ENCODE measurements at places on chromosomes 5 and 9. TPM values are rescaled to one million over a fixed set of nuclear protein-coding genes. Genes with fewer than 3 reads are reported as not detected.

Gene SLC27A4
- total RNA-seq = 37.1 TPM

Gene NR2F1
- total RNA-seq = 64.4 TPM

Gene KIF20A
- 0.83 TPM for total RNA-seq

GRCh38 chr5:166436872-166437271, 1854.6 kb upstream of the WWC1 start:
- no peak for DNase-seq

DNA sequence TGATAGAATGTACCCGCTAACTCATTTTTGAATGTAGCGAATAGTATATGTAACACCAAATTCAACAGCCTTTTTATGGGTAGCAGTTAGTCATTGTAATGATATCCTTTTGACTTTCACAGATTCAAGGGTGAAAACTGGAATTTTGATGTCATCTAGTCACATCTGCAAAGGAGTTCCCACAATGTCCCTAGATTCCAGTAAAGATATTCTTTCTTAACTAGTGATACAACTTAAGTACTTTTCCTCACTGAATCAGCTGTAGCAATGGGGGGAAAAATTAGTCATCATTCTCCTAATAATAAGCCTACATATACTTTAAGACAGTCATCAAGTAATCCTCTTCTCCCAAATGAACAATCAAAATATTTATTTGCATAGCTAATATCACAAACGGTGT, 11.5 kb upstream of the SSBP2 start:
- DNase-seq = no peak

DNA sequence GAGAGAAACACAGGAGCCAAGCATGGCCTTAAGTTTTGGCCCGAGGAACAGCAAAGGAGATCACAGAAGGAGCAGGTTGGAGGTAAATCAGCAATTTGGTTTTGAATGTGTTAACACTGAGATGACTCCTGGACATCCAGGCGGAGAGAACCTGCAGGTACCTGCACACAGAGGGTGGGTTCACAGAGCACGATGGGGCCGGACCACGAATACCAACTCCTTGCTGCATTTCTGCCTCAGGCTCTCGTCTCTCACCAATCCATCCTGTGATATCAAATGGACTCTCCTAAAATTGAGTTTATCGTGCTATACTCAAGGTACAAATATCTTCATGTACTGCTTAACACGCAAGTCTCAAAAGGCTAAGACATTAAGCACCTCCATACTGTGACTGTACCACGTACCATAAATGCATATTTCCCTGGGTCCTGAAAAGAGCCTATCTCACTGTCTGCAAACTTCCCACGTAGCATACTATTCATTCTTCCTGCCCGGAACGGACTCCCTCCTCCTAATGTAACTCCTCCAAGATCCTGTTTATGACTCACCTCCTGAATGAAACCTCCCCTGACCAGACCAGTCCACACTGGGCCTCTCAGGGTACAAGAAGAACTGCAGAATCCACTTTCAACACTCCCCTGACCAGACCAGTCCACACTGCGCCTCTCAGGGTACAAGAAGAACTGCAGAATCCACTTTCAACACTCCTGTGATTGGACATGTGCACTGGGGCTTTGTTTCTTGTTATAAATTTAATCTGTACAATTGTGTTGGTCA, 380.8 kb upstream of the RFX3 start:
- DNase-seq = no peak

- DNase-seq = no peak
Measured at GRCh38 chr9:6929441-6930215, 171.9 kb downstream of the KDM4C start.

- DNase-seq = no peak
Measured at GRCh38 chr5:168291964-168292785, 730 bp downstream of the WWC1 start.

DNA sequence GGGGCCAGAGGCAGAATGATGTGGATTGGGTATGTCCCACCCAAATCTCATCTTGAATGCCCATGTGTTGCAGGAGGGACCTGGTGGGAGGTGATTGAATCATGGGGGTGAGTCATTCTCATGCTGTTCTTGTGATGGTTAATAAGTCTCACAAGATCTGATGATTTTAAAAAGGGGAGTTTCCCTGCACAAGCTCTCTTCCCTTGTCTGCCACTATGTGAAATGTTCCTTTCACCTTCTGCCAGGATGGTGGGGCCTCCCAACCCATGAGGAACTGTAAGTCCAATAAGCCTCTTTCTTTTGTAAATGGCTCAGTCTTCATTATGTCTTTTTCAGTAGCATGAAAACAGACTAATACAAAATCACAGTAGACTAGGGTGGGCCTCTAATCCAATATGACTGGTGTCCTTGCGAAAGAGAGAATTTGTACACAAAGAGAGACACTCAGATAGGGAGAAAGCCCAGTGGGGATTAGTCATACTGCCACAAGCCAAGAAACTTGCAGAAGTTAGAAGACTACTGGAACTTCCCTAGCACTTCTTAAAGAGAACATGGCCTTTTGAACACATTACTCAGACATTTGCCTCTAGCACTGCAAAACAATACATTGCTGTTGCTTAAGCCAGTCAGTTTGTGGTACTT, 68.4 kb downstream of the ANXA1 start:
- DNase-seq = no peak

DNA sequence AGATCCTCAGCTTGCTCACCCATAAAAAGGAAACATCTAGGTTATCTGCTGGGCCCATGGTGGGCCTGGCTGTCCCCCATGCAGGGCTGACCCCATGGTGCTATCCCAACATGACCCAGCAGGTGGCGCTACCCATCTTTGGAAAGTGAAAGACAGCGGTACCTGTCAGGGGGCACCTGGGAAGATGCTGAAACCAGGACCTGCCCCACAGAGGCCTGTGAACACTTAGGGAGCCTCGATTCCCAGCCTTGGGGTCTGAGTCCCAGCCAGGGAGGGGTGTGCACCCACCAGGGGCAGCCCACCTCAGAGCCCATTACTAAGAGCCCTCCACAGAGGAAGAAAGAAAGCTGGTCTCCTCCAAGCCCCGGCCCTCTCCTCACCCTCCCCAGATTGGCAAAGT, 46.6 kb upstream of the IPPK start:
- DNase-seq = peak; percentile 72

DNA sequence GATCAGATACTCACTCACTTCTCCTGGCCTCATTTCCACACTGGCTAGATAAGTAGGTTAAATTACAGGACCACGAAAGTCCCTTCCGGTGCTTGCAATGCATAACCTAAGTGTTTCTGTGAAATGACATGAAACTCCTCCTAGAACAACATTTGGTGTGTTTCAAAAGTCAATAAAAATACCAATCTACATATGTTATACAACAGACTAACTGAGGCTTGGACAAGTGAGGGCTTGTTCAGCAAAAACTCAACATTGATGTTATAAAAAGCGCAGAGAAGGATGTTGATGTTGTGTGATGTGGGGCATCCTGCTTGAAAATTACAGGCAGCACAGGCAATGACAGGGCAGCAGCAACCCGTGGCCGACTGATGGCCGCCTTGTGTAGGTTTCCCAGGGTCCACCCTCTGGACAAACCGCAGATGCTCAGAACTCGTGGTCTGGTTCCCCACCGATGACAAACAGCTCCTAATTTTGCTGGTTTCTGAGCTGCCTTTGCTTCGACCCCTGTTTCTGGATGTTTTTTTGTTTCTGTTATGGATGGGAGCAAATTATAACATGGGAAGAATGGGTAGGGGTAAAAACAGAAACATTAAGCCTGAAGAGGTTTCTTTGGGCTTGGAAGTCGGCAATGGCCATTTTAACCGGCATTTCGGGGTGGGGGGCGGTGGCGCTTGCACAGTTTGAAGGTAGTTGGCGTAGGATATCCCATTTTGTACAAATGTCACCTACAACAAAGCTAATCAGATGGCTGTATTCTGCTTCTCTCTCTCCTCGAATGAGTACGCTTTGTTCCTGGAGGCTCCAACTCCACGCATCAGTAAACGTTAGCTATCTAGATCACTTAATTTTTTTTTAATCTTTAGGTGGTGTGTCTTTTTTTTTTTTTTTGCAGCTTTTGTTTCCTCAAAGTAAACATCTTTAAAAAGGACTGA, 116.1 kb downstream of the PDZD2 start:
- DNase-seq = no peak

GRCh38 chr9:134360180-134360759, 34.0 kb downstream of the RXRA start:
- no peak for DNase-seq

GRCh38 chr9:96720435-96720834, 57.5 kb downstream of the ZNF510 start:
- DNase-seq = no peak

DNA sequence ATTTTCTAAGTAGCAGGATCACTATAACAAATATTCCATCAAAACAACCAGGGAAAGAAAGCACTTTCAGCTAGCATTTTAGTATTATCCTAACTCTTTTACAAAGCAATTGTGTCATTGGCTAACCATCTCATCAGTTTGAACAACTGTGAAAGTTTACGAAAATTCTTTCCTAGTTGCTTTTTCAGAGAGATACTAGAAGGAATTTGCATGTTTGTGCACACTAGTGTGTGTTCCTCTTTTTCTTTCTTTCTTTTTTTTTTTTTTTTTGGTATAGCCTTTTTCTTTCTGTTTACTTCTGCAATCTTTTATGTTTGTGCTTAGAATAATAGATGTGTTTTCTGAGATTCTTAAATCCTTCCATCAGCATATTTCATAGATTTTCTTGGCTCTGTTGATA, 124.7 kb upstream of the SEMA6A start:
- no peak for DNase-seq

DNA sequence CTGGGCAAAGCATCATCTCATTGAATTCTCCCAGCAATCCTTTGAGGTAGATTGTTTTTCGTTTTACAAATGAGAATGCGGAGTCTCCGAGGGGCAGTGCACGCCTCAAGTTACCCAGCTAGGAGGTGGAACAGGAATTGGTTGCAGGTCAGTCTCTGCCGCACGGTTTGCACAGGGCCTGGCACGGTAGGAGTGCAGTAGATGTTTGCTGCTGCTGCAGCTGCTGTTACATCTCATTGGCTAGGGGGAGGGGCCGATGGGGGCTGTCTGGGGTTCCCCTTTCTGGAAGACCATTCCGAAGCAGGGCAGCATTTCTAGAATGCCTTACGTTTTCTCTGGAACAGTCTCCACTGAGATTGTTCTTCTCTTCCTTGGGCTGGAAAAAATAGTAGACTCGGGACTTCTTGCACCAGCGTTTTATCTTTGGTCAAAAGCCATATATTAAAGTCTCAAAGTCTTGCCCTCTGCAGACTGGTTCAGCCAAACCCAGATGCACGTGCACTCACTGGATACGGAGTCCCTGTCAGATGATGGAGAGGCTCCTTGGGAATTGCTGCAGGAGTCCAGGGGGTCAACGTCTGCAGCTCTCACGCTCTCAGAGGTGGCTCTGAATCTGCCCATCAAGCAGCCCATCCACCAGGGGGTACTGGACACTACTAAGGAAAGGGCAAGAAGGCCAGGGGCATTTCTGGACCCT, 1.2 kb downstream of the USP20 start:
- no peak for DNase-seq
